Mammary epithelial cell (primary cell): ENCODE measurements at places on chromosomes 6 and 20. TPM values are rescaled to one million over a fixed set of nuclear protein-coding genes. Genes with fewer than 3 reads are reported as not detected.

Gene FOXC1
- 15.8 TPM for total RNA-seq

GRCh38 chr6:135181333-135182070 lies 394 bp downstream of the MYB start:
- DNase-seq: peak; percentile 20

Gene GFRAL
- not detected for total RNA-seq

DNA sequence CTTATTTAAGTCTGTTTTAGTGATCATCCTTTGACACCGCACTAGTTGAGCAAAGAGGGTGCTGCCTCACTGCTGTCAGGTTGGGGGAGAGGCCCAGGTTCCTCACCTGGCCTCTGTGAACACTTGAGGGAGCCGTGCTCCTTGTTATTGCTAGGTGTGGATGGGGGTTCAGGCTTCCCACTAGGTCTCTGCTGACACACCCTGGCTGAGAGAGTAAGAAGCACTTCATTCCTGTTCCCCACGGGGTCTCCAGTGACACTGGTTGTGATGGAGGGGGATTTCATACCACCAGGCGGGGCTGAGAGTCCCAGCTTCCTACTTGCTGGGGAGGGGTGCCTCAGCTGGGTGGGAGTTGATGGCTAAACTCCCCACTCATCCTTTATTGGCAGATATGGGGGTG lies 11.1 kb upstream of the NOTCH4 start:
- no peak for DNase-seq

GRCh38 chr6:93992976-93993375 lies 573.6 kb upstream of the EPHA7 start:
- DNase-seq: no peak

DNA sequence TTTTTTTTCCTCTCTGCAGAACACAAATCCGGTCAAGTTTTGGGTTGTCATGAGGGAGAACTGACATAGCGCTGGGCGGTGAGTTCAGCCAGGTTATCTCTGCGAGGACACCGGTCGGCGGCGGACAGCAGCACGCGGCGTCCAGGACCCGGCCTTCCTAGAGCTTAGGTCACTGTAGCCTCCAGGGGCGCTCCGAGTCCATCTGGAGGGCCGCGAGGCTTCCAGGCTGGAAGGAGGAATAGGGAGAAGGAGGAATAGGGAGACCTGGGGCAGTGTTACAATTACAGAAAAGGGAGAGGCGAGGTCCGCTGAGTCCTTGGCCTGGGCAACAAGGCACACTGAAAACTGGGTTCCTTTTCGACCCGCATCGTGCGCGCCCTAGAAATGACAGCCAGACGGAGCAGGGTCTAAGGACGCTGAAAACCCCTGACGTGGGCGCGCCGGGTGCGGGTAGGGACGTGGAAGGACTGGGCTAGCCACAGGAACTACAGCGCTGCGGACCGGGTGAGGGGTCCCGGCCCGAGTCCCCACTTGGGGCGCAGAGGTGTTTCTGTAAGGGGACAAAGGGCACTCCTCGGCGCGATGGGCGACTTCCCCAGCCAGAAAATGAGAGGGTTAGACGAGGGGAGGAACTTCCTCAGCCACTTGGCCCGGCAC lies 536 bp upstream of the FNDC1 start:
- DNase-seq: no peak

DNA sequence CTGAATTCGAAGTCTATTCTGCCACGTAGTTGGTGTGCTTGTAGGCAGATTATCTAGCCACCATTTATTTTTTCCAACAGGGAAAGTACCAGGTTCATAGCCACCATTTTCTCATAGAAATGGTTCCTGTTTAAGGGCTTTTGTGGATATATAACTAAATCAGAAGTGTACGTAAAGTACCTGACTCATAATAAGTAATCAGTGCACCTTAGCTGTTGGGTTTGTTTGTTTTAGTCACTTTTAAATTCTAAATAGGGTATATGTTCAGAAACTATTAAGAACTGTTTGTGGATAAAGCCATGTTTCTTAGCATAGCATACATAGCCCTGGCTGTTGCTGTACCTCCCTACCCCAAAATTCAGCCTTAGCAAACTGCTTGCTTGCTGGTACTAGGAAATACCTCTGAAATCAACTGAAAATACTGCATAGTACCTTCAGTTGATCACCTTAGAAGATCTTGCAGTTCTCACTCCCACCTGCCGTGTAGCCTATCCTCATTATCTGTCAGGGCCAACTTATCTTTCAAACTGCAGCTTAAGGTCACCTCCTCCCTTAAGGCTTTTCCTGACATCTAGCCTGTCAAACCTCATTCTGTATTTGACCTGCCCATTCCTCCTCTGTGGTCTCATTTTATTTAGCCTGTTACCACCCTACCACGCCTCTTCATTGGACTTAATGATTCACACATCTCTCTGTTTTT lies 44.6 kb upstream of the COL10A1 start:
- no peak for DNase-seq

GRCh38 chr6:112148103-112148502 lies 60.7 kb downstream of the FAM229B start:
- no peak for DNase-seq

- no peak for DNase-seq
These were observed 33.0 kb downstream of the SPTLC3 start for GRCh38 chr20:13041574-13042457.

Gene OR2J3
- not detected in 2 replicates for total RNA-seq

GRCh38 chr6:125252891-125253290 lies 48.9 kb downstream of the HDDC2 start:
- no peak for DNase-seq

Gene EBF4
- total RNA-seq: not detected in 2 replicates

DNA sequence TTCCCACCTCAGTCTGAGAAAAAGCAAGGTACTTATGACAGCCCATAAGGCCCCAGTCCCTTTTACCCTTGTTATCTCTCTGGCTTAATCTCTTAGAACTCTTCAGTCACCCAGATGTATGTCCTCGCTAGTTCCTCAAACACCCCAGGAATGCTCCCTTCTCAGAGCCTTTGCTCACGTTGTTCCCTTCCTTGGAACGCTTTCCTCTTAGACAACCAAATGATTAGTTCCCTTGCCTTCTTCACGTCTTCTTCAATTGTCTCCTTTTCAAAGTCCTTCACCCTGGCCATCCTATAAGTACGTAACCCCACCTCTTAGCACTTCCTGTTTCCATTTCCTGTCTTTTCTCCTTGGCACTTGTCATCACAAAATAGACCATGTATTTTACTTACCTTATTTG lies 1.1 kb upstream of the APOBEC2 start:
- DNase-seq: no peak

GRCh38 chr6:122400121-122400450 lies 634 bp downstream of the HSF2 start:
- no peak for DNase-seq

Gene TPX2
- 9.5 TPM for total RNA-seq

GRCh38 chr20:62742550-62742949 lies 33.9 kb downstream of the NTSR1 start:
- no peak for DNase-seq

DNA sequence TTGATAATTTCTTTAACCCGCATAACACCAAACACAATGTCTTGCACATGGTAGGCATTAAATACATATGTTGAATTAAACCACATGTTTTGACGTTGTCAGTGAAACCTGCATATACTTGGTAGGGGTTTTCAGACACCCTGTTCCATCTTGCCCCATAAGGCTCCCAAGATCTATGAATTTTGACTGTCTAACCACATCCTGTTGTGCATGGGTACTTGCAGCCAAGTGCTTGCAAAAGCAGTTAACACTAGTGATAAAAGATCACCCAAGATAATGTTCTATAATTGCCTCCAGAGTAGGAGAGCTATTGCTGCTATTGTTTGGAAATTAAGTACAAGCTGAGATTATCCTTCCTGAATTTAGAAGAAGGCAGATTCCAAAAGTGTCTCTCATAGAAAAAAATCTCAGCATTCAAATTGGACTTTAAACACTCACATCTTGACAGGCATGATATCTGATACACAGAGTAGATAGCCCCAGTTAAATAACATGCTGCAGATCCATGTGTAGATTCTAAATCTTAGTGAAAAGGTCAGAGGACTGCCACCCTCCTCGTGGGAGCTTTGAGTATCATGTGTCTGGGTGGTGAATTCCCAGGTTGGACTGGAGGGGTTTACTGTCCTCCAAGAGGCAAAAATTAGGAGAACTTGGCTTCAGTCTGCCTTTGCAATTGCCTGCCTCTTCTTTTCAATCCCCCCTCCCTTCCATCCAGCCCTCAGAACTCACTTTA lies 25.8 kb upstream of the CCN6 start:
- DNase-seq: peak; percentile 73

Gene ATG5
- 32.6 and 34.5 TPM in 2 replicates for total RNA-seq

Gene TTK
- 4.5 and 15.9 TPM in 2 replicates for total RNA-seq

Gene TRAPPC3L
- total RNA-seq: not detected in 2 replicates

DNA sequence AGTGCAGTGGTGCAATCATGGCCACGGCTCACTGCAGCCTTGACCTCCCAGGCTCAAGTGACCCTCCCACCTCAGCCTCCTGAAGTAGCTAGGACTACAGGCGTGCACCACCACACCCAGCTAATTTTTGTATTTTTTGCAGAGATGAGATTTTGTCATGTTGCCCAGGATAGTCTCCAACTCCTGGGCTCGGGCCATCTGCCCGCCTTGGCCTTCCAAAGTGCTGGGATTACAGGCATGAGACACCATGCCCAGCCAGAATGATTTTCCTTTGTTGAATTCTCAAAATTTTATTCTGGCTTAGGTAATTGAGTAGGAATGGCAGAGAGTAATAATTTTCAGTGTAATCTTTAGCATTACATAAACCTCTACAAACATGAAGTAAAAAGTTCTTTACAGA lies 37.1 kb downstream of the SLC16A10 start:
- no peak for DNase-seq

DNA sequence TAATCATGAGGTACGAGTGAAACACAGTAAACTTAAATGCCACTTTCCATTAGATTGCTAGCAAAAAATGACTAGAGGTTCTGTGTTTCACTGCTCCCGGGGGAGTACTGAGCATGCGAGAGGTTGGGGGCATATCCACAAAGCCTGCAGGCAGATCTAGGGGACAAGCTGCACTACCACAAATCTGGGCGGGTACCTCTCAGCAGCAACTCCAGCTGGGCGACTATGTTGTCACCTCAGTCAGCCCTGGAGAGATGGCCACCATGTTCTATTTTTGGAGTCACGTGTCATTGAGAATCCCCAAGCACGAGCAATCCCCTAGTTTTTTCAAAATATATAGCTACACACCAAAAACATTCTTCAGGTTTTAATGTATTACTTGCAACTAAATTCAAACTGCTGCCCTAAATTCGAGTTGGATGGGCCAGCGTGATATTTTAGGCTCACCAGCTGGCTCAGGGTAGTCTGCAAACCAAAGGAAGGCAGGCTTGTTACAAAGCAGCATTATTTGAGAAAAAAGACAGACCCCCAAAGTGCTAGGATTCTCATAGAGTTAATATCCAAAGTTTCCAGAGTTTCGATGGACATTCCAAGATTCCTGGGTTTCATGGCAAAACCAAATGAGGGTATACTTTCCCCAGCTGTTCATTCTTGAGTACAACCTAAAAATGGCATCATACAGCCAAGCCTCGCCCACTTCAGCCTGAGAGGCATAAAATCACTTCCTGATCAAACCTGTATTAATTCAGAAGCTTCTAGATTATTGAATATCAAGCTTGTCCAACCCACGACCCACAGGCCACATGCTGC lies 24.1 kb upstream of the MYLIP start:
- no peak for DNase-seq
